ENCODE measurements at places on chromosomes 5 and 9. TPM values are rescaled to one million over a fixed set of nuclear protein-coding genes. Genes with fewer than 3 reads are reported as not detected.
A peak's percentile ranks its signal among the peaks of the same experiment; 100 is the strongest.

DNA sequence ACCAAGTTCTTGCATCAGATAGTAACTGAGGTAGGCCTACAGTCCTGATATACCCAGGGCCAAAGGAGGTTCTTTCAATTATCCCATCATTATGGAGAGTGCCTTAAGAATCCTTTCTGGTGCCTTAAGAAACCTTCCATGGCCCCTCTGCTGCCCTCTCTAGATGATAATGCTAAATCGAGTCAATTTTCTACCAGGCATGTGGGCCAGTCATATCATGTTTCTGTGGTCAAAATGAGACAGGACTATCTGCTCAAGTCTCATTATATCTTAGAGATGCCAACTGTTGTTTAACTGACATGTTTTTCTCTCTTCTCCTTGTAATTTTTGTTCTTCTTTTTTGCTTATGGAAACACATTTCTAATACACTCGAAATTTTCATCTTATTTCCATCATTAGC lies 127.6 kb downstream of the EDIL3 start:
- no peak for DNase-seq

- DNase-seq: peak; percentile 46
Observed at GRCh38 chr9:99822806-99823591, 1.3 kb downstream of the NR4A3 start.

GRCh38 chr5:134465816-134466240 lies 54.1 kb upstream of the CDKN2AIPNL start:
- DNase-seq: peak; percentile 76

SPATA31A7 gene
- not detected for polyA plus RNA-seq

ADAMTSL1 gene
- 16.4 TPM for polyA plus RNA-seq

DNA sequence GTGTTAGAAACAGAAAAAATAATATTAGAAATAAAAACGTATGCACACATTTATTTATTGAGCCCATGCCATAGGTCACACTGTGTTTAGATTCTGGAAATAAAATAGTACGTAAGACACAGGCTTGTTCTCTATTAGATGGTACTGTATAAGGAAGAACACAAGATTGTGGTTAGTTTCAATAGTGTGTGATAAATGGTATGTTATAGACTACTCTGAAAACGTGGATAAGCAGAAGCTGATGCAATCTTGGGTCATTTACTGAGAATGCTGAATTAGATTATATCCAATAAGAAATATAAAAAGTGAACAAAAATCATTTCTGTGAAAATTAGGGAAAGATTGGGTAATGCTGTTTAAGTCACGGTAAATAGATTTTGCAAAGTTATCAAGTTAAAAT lies 1456.4 kb upstream of the ACO1 start:
- no peak for DNase-seq

DNA sequence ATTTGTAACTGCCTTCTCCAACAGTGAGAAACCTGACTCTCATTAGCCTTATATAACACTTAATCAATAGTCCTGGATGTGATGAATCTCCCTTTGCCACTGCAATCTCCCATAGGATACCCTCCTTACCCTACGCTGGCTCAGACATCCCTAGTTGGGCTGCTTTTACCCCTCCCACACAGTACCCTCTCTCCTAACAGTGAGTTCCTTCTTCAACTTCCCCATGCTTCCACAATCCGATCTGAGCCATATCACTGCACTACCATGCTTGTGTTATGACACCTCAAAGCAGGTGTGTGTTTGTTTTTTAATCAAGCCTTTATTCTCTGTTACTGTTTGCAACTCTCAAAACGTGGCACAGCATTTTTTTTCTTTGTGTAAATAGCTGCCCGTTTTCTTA lies 60.5 kb upstream of the C9orf72 start:
- DNase-seq: no peak

GRCh38 chr9:37862530-37862929 lies 41.4 kb downstream of the SLC25A51 start:
- no peak for DNase-seq

- DNase-seq: no peak
Observed at GRCh38 chr9:124778575-124779367, 1.8 kb downstream of the OLFML2A start.

MYOT gene
- 1.1 TPM for polyA plus RNA-seq

ADAMTS16 gene
- 0.58 TPM for polyA plus RNA-seq

GRCh38 chr9:76987594-76988200 lies 31.8 kb upstream of the FOXB2 start:
- no peak for DNase-seq

- DNase-seq: no peak
Observed at GRCh38 chr9:73575101-73576060, 423.7 kb downstream of the ANXA1 start.

DNA sequence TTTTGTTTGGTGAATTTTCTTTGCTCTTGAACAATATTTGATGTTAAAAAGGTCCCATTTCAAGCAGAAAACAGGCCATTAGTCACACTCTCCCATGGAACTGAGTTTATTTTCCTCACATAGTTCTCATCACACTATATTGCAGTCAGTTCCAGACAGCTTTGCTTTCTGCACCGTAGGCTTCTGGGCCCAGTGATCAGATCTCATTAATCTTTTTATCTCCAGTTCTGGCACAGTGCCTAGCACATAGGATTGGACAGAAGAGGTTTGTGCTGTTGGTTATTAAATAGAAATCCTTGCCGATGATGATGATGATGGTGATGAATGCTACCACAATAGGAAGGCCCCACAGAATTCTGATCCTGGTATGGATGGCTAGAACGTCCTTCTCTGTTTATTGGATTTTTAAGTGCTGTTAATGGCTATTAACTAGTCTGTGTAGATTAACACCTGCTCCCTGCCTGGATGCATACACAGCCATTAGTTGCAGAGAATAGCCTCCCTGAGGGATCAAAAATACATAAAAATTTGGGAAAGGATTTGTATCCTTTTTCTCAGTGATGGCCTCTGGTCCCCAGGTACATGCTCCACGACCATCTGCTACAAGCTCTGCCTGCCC lies 52.0 kb upstream of the NTRK2 start:
- no peak for DNase-seq

SMU1 gene
- 29.4 TPM for polyA plus RNA-seq

GRCh38 chr5:69136293-69136692 lies 30.7 kb upstream of the CCNB1 start:
- no peak for DNase-seq

- no peak for DNase-seq
Observed at GRCh38 chr5:134879456-134879855, 5.3 kb downstream of the TXNDC15 start.

DNA sequence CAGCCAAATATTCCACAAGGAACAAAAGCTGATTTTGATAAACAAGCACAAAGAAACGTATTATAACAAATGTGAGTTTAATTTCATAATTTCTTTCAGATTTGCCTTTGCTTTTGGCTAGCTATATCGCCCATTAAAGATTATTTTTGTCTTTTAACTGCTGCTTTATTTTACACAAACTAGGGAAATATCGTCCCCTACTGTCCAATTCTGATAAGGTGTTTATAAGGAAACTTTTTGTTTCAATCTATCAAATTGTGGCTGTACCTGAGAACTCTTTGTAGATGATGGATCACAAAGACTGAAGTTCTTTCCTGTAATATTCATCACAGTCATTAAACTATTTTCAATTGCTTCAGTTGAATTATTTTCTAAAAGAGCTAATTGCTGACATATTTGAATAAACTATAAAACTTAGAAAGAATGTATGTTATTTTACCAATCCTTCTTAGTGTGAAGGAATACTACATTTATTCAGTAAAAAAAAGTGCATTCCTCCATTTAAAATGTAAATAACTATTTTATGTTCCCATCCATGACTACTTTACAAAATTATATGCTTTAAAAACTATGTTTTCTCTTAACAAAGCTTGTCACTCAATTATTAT lies 431.3 kb upstream of the ITGA1 start:
- peak; percentile 1 for DNase-seq

- DNase-seq: no peak
Observed at GRCh38 chr9:115998666-115999065, 154.9 kb upstream of the PAPPA start.

GRCh38 chr9:129343424-129344375 lies 165.6 kb upstream of the IER5L start:
- DNase-seq: no peak

DNA sequence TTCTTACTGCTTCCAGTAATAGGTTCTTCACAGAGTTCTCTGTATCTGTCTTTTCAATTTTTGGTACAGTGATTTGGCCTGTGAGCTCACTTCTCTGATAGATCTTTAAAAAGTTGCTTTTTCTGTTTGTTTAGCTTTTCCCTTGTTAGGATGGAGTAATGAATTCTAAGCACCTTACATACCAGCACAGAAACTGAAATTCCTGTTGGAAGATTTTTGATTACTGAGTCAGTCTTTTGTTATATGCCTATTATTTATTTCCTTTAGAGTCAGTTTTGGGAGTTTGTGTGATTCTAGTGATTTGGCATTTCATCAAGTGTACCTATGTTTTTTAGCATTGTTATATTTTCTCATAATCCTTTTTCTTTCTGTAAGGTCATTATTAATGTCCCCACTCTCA lies 37.6 kb upstream of the IPPK start:
- DNase-seq: no peak

DHX29 gene
- polyA plus RNA-seq: 42.1 TPM

DNA sequence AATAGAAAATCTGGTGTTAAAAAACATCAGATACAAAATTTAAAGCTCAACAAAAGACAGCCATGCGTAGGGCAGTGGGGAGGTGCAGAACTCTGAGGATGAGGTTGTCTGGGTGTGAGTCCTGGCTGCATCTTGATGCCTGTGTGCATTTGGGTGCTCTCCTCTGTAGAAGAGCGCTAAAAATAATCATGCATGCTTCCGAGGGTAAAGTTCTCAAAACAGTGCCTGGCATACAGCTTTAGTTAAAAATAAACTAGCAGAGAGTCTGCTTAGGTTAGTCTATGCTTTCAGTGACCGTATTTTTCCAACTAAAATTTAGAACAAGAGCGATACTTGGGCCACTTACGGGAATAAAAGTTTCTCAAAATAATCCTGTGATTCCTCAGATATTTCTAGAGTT lies 55.5 kb upstream of the SPATA31C2 start:
- no peak for DNase-seq

POC5 gene
- 23.3 TPM for polyA plus RNA-seq

DOK3 gene
- polyA plus RNA-seq: 6.4 TPM

FSTL4 gene
- polyA plus RNA-seq: 0.23 TPM

- DNase-seq: no peak
Observed at GRCh38 chr5:104843822-104844221, 1281.2 kb upstream of the NUDT12 start.

- DNase-seq: no peak
Observed at GRCh38 chr9:99509065-99509745, 287.1 kb downstream of the SEC61B start.

MARVELD2 gene
- polyA plus RNA-seq: 18.9 TPM

DNA sequence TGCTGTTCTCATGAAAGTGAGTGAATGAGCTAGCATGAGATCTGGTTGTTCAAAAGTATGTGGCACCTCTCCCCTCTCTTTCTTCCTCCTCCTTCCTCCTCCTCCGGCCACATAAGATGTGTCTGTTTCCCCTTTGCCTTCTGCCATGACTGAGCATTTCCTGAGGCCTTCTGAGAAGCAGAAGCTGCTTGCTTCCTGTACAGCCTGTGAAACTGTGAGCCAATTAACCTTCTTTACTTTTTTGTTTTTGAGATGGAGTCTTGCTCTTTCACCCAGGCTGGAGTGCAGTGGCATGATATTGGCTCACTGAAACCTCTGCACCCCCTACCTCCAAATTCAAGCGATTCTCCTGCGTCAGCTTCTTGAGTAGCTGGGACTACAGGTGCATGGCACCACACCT lies 6.1 kb downstream of the S100Z start:
- DNase-seq: no peak

GRCh38 chr9:123438821-123439220 lies 82.8 kb downstream of the CRB2 start:
- no peak for DNase-seq

UBE2QL1 gene
- polyA plus RNA-seq: 0.21 TPM

DNA sequence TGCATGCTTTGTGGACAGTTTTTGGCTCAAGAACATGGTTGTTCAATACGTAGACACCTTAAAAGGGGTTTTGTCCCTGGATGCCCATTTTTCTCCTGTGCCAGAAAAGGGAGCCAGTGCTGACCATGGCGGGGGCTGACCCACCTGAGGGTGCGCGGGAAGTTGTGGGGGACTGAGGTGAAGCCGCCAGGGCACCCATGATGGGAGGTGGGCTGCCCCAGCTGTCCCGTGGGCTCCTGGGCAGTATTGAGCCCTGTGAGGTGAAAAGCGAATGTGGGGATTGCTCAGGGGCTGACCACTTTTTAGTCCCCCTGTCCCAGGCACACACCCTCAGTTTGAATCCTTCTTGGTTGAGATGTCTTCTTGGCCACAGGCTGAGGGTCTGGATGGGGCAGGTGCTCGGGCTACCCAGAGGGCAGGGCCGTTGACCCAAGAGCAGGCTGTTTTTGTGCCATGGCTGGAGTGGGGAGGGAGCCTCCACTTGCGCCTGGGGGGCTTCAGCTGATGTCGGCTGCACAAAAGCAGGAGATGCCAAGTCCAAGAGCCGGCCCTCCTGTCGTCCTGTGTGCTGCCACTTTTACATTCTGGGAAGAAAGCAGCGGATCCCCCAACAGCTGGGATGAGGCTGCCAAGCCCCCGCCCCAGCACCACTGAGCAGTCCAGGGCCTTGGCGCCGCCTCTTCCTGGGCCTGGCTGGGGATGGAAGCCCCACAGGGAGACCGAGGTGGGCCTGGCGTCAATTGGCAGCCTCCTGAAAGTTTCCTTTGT lies 120.1 kb downstream of the WNK2 start:
- DNase-seq: no peak

- no peak for DNase-seq
Observed at GRCh38 chr5:58446024-58446423, 13.9 kb downstream of the PLK2 start.

- no peak for DNase-seq
Observed at GRCh38 chr5:14503681-14504331, 77.8 kb upstream of the OTULINL start.

SOHLH1 gene
- not detected for polyA plus RNA-seq

DNA sequence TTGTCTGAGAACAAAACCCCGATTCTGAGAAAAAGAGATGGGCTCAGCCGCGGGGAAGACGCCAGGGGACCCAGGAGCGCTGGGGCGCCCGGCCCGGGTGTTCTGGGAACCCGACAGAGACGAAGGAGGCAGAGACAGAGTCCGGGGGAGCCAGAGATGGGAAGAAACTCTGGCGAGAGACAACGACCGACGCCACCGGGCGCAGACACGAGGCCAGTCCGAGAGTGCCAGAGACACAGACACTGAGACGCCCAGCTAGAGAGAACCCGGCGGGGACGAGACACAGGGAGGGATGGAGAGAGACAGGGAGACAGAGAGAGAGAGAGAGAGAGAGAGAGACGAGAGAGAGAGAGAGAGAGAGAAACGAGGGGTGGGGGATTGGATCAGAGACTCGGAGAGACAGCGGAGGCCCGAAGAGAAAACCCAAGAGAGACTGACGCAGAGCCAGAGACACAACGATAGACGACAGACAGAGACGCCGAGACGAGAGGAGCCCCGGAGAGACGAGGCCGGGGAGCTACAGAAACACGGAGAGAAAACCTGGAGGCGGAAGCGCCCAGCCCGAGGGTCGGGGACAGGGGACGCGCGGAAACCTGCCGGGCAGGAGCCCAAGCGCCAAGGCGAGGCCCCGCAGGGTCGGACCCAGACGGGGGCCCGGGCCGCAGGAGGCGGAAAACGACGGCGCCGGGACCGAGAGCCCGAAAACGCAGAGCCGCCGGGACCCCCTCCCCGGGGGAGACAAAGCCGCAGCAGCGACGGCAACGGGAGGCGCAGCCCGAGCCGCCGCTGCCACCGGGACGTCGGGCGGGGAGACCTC lies 3.3 kb downstream of the NR5A1 start:
- no peak for DNase-seq
